ENCODE measurements at places on chromosomes 2 and 18.
A peak's percentile ranks its signal among the peaks of the same experiment; 100 is the strongest.

- DNase-seq, result no peak
Observed at GRCh38 chr2:135898234-135898786, 22.1 kb upstream of the MCM6 start.

GRCh38 chr2:96498021-96498431, 7.1 kb downstream of the NEURL3 start:
- DNase-seq, result no peak

DNA sequence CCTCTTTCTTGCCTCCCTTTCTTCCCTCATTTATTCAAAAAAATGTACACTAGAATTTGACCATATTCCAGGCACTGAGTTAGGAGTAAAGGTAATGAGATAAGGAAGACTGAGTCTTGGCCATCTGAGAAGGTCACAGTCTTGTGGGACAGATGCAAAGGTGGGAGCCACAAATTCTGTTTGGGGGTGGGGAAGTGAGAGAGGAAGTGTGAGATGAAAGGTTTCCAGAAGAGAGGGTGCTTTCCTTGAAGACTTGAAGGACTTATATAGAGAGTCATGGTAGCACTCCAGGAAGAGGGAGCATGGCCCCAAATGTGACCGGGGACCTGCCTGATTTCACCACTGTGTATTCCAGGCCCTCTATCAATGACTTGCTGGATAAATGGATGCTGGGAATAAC, 320.6 kb downstream of the LPIN1 start:
- no peak for DNase-seq

DNA sequence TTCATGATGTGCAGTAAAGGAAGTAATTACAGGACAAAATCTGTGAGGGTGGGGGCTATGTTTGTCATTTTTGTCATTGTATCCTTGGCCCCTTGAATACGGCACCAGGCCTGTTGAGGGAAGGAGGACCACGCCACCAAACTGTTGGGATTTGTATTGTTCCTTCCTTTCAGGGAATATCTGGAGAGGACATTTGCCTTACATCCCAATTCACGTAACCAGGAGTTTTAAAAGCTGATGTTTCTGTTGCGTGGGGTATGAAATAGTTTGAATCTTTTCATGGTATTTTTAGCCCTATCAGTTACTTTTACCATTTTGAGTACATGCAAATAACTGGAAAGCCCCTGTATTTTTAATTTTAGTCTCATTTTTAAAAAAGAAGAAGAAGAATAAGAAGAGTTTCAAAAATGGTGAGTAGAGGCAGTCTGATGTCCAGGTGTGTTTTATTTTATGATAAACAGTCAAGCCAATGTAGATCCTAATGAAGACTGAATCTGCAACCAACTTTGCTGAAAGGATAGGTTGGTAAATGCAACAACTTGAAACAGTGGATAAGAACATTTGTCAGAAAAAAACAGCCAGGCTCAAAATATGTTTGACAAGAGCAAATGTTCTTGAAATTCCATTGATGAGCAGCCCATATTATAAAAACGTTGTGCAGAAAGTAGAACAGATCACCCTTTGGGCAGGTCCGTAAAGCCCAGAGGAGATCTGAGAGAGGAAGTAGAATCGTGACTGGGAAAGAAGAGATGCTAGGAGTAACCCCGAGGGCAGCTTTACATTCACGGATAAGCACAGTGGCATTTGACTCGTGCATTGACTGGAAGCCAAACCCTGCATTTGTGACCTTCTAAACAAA, 54.5 kb downstream of the RASGRP3 start:
- DNase-seq, result no peak

GRCh38 chr2:163849756-163850435, 114.1 kb upstream of the FIGN start:
- DNase-seq, result no peak

DNA sequence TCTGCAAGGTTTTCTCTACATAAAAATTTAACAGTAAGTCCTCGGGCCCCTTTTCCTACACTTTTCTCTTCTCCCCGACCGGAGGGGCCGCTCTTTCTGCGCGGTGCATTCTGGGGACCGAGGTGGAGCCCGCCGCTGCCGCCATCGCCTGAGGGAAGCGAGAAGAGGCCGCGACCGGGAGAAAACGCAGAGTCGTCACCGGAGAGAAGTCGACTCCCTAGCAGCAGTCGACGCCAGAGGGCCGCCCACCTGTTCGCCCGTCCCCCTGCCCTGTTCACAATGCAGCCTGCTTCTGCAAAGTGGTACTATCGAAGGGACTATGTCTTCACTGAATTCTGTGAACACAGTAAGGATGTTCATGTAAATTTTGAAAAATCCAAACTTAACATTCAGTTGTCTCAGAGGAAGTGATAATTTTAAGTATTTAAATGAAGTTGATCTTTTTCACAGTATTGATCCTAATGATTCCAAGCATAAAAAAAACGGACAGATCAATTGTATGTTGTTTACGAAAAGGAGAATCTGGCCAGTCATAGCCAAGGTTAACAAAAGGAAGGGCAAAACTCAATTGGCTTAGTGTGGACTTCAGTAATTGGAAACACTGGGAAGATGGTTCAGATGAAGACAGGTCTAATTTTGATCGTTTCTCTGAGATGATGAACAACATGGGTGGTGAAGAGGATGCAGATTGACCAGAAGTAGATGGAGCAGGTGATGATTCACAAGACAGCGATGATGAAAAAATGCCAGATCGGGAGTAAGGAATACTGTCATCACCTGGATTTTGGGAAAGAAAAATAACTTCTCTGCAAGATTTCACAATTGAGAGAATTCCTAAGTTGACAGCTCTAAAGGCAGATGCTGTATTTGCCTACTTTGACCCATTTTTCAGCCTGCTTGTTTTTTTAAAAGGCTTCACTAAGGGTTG, 55.8 kb downstream of the ASXL2 start:
- peak; percentile 29 for DNase-seq

GRCh38 chr2:98484121-98484557, 39.5 kb downstream of the INPP4A start:
- no peak for DNase-seq

GRCh38 chr2:64234150-64234549, 89.9 kb upstream of the PELI1 start:
- no peak for DNase-seq

DNA sequence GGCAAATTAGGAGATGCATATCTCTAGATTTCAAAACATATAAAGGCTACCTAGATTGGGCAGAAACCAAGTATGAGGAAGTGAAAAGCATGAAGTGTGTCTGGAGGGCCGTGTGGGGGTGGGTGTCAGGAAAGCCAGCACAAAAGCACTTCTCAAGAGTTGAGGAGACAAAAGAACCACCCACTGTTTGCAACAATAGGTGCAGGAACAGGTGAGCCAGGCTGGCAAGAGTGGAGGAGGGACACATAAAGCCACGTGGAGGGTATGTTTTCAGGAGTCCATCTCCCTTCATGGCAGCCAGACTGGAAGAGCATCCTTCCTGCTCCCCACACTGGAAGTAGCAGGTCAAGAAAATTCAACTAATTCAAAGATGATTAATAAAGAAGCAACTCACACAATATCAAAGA, 96.4 kb downstream of the CERS6 start:
- DNase-seq, result no peak

GRCh38 chr2:101790416-101790815, 92.9 kb downstream of the MAP4K4 start:
- DNase-seq, result no peak

DNA sequence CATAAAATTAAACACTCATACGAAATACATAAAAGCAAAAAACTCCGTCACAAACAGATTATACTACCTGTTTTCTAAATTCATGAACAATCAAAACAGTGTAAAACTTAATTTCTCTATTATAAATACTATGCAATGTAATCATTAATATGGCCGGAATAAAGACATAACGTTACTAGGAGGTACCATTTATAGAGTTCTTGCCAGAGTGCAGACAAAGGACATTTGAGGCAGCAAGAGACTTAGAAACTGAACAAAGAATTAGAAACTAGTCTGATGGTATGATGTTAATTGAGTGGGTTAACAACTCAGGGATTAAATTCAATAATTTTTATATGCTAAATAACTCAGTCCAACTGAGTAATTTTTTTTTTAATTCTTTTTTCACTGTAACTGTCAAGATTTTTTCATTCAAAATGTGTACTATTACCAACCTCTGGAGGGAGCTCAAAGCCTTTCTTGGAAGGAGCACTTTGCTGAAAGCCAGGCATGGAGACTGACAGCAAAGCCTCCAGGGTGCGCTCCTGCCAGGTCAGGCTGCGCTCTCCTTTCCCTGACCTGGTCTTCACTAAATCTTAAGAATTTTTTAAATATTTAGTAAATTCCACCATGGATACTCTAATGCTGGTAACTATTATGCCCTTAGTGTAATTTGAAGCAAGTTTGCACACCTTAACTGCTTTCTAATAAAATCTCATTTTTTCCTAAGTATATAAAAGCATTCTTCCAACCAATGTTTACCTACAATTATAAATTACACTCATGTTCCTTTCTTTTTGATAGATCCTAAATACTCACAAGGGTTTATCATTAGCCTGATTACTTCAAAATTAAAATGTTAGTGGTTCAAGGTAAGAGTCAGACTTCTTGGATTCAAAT, 34.1 kb downstream of the WDR35 start:
- peak; percentile 20 for DNase-seq

- DNase-seq, result no peak
Observed at GRCh38 chr18:45104049-45104395, 423.3 kb downstream of the SETBP1 start.

DNA sequence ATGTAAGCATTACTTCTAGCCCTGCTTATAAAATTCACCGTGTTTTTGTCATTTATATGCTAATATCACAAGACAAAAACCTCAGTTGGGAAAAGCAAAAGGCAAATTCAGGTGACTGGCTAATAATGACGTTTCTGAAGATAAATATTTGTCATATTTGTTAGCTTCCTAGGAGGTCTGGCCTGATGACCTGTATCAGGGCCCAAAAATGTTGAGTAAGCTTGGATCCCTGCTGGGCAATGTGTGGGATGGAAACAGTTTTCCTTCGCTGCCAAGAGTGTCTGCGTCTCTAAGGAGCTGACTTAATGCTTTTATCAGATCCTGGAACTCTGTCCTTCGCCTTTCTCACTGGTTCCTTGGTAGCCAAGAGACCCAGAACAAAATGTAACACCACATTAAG, 230.1 kb upstream of the PXDN start:
- no peak for DNase-seq

DNA sequence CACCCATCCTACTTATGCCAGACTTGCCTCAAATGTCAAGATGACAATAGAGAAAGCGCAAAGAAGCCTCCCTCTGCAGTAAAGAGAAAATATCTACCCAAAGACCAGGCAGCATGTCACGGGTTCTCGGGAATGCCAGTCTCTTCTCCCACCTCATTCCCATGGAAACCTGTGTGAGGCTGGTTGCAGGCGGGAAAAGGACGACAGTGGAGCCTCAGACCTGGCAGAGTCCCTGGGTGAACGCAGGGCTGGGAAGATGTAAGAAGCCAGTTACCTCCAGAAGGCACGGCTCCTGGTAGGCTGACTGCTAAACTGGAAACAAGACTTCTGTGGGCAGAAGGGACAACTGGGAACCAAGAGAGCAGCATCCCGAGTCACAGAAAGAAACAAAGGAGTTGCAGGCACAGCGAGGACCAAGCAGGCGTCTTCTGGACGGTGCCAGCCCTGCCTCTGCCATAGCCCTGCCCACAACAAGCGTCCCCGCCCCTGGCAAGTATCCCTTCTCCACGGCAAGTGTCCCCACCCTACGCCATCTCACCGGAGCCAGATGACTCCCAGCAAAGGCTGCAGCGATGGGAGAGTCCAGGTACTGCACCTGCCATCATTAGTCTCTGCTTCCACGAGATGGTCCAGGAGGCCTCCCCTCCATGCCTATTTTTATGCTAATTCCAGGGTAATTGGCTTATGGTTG, 440.8 kb upstream of the MYT1L start:
- DNase-seq, result no peak

GRCh38 chr2:26964446-26965130, 5.8 kb upstream of the MAPRE3 start:
- no peak for DNase-seq

Data from stimulated activated CD8-positive, alpha-beta memory T cell treated with anti-CD3 and anti-CD28 coated beads, Interleukin-4, amount 100 ng/mL, for 1 hour (primary cell).